Epithelial cell of proximal tubule (primary cell): ENCODE measurements at places on chromosomes 6 and 20.

DNA sequence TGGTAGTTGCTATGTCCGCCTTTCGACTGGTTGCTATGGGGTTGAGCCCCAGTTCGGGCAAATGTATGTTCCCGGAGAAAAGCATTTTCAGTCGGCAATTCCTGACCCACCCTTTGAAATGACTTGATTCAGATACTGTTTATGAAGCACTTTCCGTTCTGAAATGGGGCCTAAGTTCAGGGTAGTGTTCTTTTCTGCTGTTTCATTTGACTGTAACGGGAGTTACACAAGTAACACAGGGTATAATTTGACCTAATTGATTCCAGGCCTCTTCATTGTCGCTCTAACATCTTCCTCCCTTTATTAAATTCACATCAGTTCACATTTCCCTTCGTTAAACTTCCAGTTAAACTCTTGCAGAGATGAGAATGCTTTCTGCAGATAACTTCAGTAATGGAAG is 85.5 kb downstream of the BMP6 start:
- no peak for DNase-seq

DNA sequence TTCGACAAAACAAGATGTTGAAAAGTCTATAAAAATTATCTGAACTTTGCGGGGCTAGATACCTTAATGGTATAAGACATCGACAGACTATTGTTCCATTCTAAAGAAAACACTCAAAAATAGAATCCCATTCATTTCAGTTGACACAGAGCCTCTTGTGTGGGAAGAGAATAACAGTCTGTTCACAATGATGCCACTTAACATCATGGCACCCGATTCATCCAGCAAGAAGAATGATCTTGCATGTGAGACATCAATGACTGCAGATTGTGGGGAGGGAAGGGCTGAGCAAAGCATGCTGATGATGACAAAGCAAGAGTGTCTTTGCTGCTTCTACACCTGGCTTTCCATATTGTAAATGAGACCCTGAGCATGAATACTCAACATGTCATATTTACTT is 49.7 kb upstream of the ARMH2 start:
- no peak for DNase-seq

DNA sequence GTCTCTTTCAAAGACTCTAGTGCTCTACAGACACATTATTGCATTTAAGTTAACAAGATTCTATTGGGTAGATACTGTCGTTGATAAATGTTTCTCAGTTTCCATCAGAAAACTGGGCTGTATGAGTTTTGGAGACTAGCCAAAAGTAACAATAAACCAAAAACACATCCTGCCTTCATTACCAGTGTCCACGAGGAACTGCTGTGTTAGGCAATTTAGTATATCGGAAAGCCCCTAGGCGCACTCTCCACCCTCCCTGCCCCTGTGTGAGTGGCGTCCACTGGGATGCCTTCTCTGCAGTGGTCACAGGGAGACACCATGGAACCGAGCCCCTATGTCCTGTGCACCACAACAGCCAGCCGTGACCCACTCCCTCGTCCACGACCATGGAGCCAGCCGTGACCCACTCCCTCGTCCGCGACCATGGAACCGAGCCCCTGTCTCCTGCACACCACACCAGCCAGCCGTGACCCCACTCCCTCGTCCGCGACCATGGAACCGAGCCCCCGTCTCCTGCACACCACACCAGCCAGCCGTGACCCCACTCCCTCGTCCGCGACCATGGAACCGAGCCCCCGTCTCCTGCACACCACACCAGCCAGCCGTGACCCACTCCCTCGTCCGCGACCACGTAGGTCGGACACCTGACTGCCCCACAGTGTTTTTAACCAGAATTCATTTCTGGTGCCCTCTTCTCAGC is 35.3 kb downstream of the DLL1 start:
- DNase-seq: no peak

DNA sequence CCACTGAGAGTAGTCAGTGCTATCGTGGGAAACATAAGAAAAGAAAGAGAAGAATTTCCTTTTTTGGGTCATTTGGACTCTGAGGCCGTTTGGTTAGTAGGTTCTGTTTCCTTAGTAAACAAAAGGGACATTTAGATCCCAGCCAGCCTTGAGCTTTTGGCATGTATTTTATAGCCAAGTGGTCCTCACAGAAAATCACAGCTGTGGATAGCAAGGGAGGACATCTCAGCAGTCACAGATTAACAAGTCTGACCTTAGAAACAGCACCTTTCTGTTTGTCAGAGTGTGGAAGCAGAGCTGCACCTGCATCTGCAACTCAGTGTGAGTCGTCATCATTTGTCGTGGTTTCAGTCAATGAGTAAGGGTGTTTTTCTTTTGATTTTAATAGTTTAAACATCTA is 40.5 kb downstream of the FAM120B start:
- DNase-seq: no peak

DNA sequence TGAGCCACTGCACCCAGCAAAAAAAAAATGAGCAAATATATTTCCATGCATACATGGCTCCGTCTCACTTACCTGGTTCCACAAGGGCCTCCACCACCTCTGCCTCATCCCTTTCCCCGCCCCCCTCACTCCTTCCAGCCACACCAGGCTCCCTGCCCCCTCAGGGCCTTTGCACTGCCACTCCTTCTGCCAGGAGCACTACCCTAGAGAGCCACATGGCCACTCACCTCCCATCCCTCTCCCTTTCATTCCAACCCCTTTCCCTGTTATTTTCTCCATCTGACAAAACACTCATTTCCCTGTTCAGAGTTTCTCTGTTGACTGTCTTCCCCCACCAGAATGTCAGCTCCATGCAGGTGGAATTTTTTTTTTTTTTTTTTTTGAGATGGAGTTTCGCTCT is 12.8 kb downstream of the SNAI1 start:
- no peak for DNase-seq

DNA sequence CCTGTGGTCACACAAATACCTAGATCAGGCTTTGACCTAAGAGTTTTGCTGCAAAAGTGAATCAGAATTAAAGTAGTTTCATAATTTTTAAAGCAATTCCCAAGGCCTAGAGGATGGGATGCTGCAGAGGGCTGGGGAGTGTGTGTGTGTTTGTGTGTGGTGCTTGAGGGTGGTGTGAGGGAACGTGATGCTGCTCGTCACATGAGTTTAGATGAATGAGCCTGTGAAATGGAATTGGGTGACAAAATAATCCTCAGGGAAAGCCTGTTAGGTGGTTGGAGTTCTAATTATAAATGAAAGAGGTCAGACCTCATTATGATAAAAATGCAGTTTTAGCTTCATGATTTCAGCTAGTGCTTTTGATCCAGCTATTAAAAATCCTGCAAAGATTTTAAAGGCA is 87.5 kb upstream of the TMEM170B start:
- no peak for DNase-seq

DNA sequence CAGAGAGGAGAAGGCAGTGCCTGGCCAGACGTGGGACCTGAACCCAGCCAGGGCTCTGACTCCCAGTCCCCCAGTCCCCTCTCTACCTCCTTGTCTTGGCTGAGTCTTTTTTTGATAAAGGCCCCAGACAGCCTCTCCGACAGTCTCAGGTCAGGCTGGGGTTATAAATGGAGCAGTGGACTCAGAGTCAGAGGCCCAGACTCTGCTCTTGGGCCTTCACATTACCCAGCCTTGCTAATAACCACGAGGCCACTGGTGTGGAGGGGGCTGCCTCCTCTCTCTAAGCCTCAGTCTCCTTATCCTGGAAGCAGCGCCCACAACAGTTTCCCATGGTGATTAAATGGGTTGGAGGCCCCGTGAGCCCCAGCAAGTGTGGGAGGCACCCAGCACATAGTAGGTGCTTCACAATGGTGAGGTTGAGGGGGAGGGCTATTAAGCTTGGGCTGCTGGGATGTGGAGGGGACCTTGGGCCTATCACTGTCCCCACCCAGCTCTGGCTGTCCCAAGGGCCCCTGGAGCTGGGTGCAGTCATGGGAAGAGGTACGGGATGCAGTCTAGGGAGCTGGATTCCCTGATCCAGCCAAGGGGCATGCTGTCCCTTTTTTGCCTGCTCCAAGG is 35.7 kb downstream of the TGM2 start:
- no peak for DNase-seq

DNA sequence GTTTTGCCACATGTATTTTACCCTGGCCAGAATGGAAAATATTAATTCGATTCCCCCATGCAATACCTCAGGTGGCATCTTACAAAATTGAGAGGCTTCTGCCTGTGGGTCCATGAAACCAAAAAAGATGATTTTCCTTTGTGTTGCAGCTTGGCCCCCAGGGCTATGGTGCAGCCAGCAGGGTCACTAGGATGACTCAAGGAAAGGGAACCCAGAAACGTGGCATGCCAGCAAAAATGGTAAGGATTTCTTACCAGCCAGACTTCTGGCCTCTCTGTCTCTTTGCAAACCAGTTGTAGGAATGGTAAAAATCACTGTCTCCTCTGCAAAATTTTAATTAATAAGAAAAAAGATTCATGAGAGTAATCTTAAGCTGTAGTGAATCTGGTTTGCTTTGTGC is 11.6 kb upstream of the TAAR9 start:
- no peak for DNase-seq

DNA sequence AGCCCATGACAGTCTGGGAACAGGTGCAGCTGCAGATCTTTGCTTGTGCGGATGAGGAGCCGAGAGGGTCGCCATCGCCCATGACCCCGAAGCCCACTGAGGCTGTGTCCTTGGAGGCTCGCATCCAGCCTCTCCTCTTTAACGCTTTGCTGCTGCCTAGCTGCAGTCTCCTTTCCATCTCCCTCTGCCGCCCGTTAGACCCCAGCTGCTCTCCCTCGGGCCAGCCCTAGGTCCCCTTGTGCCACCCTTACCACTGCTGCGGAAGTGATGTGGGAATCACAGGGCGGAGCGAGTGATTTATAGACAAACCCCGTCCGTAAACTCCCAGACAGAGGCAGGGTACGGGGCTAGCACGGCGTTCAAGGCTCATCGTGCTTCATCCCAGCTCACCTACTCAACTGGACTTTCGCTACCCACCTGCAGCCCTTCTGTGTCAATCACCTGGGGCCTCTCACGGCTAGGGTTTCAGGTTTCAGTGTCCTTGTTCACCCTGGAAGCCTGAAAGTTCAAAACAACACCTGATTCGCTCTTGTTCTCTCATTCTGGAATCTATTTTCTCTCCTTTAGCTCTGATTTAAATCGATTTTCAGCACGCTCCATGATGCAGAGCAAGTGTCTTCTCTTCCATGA is 76.1 kb downstream of the PAX1 start:
- DNase-seq: no peak

DNA sequence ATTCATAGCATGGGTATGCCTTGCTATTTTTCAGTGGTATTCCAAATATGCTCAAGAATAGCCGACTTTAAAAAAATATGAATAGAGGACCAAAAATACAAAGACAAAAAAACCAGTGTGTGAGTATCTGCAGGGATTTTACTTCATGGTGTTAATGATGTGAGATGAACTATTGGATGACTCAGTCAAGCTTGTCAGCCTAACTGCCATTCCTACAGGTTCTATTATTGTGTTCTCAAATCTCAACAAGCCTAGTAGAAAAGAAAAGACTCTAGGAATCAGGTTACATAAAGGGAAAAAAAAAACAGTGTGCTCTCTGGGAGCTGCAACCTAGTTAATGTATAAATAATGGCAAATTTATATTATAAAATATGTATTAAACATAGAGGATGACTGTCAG is 588.4 kb upstream of the BTBD3 start:
- DNase-seq: no peak

DNA sequence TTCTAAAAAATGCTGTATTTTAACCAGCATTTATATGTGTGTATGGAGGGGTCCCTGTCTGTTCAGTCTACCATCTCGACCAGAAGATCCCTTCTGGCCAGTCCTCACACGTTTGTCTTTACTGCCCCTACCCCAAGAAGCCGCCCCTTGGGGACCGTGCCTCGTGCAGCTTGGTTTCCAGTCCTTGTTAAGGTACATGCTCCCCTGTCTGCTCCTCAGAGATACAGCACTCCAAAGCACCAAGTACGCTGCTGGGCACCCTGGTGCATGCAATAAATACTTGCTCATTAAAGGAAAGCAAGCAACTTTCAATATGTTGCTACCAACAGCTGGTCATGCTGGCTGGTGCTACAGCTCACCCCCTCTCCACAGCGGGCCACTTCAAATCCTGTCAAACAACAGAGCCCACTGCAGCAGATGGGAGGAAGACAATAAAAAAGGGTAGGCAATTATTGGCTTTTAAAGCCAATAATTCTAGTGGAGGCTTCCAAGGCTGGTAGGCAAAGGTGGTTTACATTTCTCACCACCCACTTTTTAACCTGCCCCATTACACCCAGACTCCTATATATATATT is 61.6 kb downstream of the PSMG4 start:
- DNase-seq: no peak

DNA sequence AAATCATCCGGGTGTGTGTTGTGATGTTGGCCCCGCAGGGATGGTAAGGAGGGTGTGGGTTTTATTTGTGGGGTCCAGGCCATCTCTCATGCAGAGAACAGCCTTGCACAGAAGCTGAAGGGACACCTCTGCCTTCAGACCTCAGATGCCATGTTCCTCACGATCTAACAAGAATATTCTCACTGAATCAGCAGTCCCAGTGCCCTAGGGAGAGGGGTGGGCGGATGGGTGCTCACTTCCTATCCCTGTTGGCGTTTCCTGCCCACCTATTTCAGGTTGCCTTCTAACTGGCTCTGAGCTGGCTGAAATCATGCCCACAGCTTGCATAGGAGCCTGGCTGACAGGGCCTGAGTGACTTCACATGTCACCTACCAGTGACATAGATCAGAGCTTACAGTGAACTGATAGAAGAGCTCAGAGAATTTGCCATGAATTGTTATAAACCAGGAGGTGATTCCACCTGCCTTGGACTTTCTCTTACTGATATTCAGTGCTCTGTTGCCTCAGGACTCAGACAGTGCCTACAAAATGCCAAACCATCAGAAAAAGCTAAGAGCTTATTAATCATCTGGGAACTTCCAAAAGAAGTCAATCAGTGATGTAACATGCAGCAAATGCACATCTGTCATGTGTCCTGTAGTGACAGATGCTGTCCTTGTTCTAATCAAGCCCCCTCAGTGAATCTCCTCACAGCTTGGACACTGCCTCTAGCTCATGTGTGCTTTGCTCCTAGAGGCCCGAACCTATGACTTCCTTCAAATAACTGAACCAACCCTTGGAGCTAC is 285.8 kb upstream of the PRND start:
- DNase-seq: no peak

- no peak for DNase-seq
Observed at GRCh38 chr20:16477632-16478031, 95.6 kb downstream of the KIF16B start.

DNA sequence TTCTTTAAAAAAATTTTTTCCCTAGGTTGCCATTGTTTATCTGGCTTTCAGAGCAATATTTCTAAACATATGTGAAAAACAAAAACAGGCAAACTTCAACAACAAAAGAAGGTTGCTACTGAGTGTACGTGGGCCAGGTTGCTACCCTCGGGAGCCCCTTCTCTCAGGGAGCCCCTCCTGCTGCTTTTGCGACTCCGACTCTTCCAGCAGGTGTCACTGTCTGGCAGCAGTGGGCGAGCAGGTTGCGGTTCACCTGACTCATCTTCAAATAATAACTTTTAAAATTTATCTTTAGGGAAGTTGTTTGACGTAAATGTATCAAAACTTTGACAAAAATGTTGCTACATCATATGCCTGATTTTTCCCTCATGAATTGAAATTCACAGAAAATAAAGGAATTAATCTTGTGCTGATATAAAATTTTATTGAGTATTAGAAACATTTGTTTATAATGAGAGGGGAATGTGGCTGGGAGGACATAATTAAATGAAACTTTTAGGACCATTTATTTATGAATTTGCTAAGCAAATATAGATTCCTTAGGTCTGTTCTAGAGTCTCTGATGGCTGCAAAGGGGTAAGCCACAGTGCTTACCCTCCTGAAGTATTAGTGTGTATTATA is 138.8 kb downstream of the HIVEP1 start:
- no peak for DNase-seq

GRCh38 chr6:56649053-56649769 is 6.5 kb upstream of the DST start:
- DNase-seq: no peak
